ENCODE measurements at places on chromosomes 12 and 14.
A peak's percentile ranks its signal among the peaks of the same experiment; 100 is the strongest.

DNA sequence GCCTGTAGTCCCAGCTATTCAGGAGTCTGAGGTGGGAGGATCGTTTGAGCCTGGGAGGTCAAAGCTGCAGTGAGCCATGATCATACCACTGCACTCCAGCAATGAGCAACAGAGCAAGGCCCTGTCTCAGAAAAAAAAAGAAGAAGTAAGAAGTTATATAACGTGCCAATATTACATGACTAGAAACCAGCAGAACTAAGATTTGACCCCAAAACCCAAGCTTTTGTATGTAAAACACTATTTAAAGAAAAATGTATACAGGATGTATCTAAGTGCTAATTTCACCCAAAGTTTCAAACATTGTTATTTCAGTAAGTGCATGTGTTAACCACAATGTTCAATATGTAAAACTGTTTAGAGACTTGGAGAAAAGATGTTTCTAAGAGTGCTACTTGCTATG is 94.7 kb downstream of the SLC5A8 start:
- no peak for DNase-seq

DNA sequence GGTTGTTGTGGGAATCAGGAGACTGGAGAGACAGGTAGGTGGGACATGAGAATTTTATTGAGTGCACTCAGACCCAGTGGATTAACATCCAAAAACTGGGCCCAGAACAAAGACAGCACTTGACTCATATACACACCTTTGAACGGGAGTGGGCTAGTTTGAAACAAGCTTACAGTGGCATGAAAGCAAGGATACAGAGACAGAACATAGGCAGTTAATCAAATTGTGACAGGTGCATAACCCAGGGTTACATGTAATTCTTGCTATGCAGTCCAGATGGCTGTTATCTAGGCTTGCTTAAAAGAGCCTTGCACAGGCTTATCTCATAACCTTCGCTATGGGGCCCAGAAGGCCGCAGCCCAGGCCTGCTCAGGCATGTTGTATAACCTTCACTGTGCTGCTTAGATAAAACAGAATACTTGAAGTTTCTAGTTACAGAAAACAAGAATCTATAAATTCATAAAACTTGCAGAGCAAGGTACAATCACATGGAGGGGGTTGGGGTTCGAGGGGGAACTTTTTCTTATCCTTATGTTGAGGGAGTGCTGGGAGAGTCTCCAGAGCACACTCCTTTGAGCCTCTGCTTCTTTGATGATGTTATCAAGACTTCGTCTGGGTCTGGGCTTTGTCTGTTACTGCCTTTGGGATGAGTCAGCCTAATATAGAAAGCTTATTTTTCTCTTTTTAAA is 81.7 kb downstream of the TNFAIP2 start:
- DNase-seq: no peak

DNA sequence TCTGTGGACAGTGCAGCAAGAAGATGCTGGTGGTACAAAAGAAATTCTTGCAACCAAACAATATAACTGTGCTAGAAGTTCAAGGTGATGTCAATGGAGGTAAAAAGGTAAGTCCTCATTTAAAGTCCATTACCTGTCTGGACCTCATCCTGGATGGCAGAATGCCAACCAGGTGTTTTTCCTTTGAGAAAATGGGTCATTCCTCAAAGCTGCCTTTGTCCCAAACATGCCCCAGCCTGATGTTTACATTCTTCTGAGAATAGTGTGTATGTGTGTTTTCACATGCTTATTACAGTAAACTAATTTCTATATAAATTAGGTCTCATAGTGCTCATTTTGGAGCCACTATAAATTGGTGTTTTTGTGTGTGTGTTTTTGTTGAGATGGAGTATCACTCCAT is 24.9 kb downstream of the ACTR6 start:
- DNase-seq: no peak

- DNase-seq: no peak
Observed at GRCh38 chr14:68365228-68365627, 427.6 kb downstream of the ZFP36L1 start.

DNA sequence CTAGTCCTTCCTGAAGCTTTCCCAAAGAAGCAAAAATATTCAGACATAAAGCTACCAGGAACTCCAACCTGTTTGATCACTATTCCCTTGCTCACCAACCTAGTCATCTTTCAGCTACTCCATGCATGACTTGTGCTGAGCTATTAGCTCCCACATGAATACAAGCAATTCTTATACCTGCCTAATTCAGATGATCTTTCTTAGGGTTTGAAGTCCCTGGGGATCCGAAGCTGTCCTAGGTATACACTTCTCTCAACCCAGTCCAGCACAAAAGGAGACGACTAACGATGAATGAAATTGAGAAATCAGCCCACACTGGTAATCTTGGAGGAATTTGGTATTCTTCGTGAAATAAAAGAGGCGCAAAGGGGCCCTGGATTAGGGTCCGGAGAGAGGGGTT is 631 bp upstream of the PTGR2 start:
- DNase-seq: no peak

GRCh38 chr12:53465679-53466078 is 13.8 kb downstream of the PCBP2 start:
- no peak for DNase-seq

DNA sequence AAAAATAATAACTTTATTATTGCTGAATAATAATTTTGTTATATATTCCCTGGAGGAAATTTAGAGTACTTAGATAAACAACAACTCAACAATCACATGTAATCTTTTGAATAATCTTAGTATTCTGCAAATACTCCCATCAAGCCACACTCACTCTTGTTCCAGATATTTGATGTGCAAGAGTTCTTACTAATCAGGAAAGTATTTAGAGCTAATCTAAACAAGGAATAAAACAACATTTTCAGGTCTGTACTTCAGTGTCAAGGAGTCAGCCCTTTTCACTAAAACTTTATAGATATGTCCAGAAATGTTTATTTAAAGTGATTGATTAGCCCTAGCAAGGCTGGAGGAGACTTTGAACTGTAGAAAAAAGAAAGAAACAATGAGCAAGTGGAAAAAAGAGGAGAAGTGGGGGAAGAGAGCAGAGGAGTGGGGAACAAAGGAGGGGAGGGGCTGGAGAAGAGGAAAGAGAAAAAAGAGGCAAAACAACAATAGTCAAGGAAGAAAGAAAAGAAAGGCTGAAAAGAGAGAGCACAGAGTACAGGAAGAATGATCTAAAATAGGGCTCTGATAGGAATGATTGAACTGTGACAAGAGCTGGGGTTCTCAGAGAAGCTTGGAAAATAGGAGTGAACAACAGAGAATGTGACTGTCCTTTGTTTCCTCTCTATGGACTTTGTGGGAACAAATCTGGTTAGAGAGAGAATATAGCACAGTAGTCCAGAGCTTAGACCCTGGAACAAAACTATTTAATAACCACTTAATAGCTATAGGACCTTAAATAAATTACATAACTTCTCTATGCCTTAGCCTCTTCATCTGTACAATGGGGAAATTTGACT is 238.7 kb downstream of the AKAP6 start:
- no peak for DNase-seq

DNA sequence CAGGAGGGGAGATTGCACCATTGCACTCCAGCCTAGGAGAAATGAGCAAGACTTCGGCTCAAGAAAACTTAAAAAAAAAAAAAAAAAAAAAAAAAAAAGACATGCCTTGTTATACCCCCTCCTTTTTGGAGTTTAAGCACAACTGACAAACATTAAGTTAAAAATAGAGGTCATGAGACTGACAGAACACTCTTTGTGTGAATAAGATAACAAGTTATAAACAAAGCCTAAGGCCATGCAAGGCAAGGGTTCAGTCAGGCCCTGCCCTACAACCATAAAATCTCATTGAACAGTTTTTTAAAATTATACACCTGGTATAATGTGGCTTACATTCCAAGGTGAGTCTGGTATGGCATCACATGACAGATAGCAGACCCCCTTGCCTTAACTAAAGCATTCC is 39.3 kb downstream of the TSPAN19 start:
- no peak for DNase-seq

GRCh38 chr12:27161458-27162228 is 79.3 kb upstream of the C12orf71 start:
- DNase-seq: no peak

GRCh38 chr14:73238424-73238852 is 1.1 kb downstream of the PAPLN start:
- peak; percentile 42 for DNase-seq

GRCh38 chr12:71105956-71106355 is 51.8 kb downstream of the TSPAN8 start:
- DNase-seq: no peak

GRCh38 chr14:100826391-100827100 is 628 bp downstream of the MEG3 start:
- DNase-seq: no peak

- no peak for DNase-seq
Observed at GRCh38 chr12:69676257-69677012, 22.7 kb downstream of the BEST3 start.

GRCh38 chr14:78933948-78934524 is 763.9 kb downstream of the NRXN3 start:
- no peak for DNase-seq

DNA sequence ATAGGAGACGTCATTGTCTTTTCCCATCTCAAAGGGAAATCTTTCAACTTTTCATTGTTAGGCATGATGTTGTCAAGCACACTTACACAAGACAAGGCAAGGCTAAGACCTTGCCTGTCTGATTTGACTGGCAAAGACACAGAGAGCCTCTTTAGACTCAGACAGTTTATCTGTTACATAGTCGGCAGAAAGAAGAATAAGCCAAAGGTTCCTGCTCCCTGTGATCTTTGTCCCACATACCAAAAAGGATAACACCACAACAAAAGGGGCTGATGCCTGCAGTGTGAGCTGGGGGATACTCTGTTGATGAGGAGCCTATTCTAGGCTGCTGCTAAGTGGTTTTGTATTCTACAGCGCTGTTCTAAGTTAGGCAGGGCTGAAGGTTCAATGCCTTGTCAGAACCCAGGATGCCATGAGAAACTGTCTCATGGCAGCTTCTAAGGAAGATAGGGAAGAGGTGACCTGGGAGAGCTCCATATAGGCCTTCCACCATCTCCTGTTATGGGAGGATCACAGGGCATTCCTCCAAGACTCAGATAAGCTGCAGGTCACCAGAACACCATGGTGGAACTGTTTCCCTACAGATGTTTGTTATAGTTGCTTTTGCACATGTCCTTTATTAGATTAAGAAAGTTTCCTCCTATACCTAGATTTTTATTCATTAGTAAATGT is 12.7 kb downstream of the ERC1 start:
- DNase-seq: no peak

- DNase-seq: no peak
Observed at GRCh38 chr12:39972119-39972518, 133.8 kb downstream of the SLC2A13 start.

- DNase-seq: no peak
Observed at GRCh38 chr12:22229652-22230279, 104.7 kb downstream of the ST8SIA1 start.

DNA sequence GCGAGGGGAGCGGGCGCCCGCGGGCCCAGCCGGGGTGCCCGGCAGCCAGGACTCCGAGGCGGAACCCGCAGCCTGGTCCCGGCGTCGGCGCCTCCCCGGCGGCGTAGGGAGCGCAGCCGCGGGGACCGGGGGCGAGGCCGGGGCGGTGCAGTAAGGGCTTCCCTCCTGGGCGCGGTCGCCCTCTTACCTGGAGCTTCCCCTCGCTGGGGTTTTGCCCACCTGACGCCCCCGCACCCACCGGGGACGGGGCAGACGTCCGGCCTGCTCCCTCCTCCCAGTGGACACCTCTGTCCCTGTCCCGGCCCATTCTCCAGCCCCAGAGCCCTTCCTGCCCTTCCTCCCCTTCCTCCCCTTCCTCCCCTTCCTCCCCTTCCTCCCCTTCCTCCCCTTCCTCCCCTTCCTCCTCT is 413 bp upstream of the TUBA1C start:
- DNase-seq: no peak

DNA sequence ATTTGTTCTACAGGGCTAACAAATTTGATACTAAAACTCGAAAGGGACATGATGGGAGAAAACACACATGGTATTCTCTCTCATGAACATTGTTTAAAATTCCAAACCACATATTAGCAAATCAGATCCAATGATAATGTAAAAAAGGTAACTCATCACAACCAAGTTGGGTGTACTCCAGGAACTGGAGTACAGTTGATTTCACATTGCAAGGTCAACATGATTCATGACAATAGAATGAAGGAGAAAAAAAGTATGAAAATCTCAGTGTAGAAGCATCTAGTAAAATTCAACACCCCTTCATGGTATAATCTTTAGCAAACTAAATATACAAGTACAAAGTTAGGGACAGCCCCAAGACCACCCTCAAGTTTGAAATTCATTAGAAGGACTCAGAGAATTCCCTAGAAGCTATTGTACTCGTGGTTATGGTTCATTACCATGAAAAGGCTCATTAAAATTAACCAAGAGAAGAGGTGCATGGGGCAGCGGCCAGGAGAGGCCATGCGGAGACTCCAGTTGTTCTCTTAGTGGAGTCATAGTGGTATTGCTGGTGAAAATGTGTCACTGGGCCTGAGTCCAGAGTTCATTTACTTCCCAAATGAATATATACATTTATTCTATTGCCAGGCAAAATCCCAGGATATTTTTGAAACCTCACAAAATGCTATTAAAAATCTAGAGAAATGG is 3.1 kb upstream of the CDCA4 start:
- no peak for DNase-seq

- no peak for DNase-seq
Observed at GRCh38 chr14:104023325-104024055, 62.0 kb upstream of the ASPG start.

DNA sequence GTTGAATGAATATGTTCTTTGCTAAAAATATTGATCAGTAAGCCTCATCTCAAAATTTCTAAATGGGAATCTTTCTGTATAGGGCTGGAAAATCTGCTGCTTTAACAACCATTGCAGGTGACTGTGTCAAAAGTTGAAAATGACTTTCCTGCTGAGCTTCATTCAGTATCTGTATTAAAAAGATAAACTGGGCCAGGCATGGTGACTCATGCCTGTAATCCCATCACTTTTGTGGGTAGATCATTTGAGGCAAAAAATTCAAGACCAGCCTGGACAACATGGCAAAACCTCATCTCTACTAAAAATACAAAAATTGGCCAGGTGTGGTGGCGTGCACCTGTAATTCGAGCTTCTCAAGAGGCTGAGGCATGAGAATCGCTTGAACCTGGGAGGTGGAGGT is 213.7 kb upstream of the SYT10 start:
- DNase-seq: no peak

DNA sequence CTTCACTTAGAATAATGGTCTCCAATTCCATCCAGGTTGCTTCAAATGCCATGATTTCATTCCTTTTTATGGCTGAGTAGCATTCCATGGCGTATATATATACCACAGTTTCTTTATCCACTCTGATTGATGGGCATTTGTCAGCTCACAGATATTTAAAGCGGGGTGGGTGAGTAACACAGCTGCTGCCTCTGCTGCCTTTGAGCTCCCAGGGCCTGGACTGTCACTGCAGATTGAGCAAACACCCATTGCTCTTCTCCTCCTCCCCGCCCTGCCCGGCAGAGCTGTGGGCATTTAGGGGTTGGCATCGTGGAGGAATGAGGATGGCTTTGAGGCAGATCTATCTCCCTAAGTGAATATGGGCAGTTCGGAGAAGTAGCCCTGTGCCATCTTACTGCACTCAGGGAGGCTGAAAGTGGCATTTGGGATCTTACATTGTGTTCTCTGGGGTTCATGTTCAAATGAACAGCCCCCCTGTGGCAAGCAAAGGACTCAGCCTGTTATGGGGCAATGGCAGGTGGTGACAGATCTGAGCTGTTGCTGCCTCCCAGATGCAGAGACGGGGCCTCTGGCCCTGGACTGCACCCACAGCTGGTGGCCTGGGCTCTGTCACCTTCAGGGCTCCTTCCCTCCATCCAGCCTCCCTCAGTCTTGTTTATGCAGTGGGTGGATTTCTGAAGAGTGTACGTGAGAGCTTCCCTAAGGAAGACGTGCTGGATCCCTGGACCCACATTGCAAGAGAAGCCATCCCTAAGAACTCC is 4.9 kb downstream of the RFLNA start:
- DNase-seq: no peak
